ENCODE measurements at places on chromosomes 6 and 20.

- no peak for DNase-seq
These were observed 199.2 kb upstream of the SULF2 start for GRCh38 chr20:47984437-47984836.

DNA sequence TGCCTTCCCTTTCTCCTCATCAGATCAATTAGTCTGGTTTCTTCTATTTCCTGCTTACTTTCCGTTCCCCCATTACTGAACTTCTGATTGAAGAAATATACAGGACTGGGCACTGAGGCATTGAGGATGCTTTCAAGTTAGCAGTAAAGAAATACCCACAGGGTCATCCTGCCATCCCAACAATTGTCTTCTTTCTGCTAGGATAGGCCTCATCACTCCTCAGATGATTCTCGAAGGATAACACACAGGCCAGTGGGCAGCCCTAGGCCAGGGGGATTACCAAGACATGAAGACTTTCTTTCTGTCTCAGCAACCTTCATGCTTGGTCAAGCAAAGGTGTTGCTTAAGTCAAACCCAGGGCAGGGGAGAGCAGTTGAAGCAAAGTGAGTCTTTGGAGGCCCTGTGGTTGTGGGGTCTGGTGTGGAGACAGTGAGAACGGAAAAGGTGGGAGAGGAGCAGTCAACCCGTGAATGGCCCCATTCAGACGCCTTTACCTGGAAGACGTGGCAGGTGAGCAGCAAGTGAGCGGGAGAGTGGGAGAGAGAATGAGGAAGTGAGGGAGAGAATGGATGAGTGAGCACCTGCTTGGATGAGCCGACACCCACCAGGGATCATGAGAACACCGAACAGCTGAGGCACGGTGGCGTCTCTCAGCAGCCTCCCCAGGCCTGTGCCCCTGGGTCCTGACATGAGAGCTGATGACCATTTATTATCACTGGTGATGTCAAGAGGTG, 462.9 kb downstream of the PREX1 start:
- no peak for DNase-seq

- DNase-seq, result no peak
These were observed 1.4 kb upstream of the KHDC1 start for GRCh38 chr6:73264446-73264845.

GRCh38 chr6:76422511-76423213, 350.2 kb upstream of the IMPG1 start:
- DNase-seq, result no peak

DNA sequence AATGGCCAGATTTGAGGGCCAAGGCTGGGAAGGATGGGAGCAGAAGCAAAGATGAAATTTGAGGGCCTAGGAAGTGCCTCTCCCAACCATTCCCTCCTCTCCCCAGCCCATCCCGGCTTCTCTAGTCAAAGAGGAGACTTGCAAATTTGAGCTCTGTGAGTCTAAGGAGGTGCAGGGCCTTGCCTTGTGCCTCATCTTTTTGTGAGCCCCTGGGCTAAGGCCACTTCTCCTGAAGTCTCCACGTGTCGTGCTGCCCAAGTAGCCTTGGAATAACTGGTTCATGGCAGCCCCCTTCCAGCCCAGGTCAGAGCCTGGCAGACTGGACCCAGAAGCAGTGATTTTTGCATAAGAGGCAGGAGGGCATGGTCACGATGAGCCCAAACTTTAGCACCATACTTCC, 6.7 kb downstream of the PTGIS start:
- DNase-seq, result no peak

DNA sequence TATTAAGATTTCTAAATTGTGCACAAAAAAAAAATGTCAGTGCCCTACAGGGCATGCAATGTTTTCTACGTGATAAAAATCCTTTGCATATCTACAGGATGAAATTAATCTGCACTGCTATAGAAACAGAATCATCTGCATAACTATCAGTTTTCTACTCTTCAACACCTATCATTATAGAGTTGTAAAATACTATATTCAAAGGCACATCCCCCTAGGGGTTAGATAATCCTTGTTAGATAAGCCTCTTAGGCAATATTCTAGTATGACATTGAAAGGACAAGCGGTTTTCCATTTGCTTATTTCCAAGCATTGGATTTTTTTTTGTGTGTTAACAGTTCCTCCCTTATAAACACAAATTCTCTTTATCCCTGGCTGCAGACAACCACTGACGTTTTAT, 98.7 kb upstream of the LAMA2 start:
- no peak for DNase-seq

DNA sequence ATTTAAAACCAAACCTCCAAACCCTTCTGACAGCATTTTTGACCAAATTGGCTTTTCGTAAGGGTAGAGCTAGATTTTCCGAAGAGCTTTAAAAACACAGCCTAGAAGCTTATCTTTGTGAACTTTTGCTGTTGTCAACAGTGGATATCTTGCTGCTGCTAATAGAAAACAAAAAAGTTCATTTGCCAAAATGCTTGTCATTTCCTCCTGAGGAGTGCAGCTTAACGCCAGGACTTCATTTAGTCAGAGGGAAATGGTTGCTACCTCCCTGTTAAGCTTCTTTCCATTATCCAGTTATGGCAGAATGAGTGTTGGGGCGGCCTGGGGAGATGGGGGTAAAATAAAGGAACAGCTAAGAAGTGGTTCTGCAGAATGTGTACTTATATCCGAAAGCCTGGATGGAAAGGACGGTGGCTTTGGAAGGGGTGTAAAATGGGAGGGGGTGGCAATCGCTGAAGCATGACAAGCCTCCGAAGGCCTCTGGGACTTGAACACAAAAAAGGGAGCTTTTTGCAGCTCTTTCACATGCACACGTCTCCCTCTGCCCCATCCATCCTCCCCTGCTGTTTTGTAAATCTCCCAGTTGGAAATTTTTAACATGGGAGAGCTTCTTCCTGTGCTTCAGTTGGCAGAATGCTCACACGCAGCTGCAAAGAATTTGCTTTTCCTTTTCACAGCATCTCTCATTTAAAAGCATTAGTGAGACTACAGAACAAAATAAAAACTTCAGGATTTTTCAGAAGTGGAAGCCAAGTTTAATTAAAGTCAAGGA, 22.5 kb downstream of the JARID2 start:
- DNase-seq, result no peak

DNA sequence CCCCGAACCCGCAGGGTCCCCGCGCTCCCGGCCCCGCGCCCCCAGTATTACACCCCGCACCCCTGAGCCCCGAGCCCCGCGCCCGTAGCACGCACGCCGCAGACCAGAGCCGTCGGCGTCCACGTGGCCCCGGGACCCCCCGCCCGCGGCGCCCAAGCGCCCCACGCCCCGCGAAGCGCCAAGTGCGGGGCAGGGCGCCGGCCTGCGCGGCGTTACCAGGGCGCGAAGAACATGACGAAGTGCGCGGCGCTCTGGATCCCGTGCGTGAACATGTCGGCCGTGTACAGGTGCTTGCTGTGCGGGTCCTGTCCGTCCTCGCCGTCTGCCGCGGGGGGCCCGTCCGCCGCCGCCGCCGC, 312 bp downstream of the TXNDC5 start:
- DNase-seq, result no peak

GRCh38 chr6:167745670-167746389, 80.9 kb upstream of the AFDN start:
- DNase-seq, result no peak

- DNase-seq, result no peak
These were observed 593 bp upstream of the LEMD2 start for GRCh38 chr6:33789550-33789895.

GRCh38 chr6:34714663-34715062, 18.1 kb upstream of the ILRUN start:
- DNase-seq, result no peak

DNA sequence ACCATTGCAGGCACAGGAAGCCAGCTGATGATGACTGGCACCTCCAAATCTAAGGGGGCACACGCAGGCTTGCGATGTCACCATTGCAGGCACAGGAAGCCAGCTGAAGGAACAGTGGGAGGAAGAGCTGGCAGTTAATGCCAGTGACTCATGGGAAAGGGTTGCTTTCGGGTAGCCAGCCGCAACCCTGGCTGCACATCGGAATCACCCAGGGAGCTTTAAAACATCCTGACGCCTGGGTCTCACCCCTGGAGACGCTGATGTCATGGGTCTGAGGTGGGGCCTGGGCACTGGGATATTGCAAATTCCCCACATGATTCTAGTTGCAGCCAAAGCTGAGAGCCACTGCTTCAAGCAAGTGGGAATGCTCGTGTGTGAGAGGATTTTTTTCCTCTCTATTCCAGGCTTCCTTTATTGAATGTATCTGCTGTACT, 16.1 kb upstream of the CCN6 start:
- DNase-seq, result no peak

DNA sequence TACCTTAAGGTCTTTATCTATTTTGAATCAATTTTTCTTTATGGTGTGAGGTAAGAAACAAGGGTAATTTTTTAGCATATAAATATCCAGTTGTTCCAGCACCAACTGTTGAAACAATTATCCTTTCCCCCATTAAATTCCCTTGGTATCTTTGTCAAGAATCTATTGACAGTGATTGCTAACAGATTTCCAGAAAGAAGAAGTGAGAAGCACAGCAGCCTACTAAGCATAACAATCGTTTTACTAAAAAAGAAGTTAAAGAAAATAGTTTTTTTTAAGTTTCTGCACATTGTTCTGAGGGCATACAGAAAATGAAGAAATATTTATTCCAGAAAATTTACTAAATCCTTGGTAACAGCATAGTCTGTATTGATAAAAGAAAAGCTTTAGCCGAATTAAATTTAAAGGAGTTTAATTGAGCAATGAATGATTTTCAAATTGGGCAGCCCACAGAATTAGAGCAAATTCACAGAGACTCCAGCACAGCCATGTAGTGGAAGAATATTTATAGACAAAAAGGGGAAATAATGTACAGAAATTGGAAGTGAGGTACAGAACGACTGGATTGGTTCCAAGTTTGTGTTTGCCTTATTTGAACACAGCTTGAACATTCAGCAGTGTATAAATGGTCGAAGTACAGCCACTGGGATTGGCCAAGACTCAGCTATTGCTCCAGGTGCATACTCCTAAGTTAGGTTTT, 97.9 kb upstream of the UST start:
- DNase-seq, result no peak

DNA sequence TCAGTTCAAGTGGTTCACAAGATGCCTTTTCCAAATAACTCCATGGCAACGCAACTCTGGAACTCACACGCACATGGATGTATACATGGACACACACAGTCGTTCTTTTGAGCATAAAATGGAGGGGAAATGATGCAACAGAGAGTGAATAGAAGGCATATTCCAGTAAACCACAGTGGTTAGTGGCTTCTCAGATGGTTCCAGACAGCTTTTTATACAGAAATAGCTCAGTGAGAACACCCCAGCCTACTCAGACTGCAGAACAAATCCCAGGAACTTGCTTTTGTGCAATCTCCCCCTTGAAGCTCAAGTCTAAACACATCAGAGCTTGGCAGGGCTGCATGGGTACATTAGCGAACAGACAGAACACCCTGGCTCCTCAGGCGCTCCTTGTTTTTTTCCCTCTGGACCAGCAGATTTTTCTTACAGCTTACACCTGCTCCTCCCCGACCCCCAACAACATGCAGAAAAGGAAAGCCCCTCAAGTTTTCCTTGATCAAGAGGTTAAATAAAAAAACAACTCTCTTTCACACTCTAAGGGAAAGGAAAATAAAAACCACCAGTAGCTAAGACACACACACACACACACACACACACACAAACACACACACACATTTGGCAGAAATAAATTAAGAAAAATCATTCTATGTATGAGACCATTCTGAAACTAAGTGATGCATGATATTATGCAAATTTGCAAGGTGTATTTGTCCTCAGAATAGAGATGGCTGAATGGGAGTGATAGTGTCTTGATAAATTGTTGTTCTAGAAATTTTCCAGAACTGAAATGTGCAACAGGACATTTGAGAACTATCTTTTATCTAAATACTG, 51.2 kb upstream of the RANBP9 start:
- peak; percentile 14 for DNase-seq

GRCh38 chr6:24255676-24256075, 102.2 kb downstream of the DCDC2 start:
- no peak for DNase-seq

DNA sequence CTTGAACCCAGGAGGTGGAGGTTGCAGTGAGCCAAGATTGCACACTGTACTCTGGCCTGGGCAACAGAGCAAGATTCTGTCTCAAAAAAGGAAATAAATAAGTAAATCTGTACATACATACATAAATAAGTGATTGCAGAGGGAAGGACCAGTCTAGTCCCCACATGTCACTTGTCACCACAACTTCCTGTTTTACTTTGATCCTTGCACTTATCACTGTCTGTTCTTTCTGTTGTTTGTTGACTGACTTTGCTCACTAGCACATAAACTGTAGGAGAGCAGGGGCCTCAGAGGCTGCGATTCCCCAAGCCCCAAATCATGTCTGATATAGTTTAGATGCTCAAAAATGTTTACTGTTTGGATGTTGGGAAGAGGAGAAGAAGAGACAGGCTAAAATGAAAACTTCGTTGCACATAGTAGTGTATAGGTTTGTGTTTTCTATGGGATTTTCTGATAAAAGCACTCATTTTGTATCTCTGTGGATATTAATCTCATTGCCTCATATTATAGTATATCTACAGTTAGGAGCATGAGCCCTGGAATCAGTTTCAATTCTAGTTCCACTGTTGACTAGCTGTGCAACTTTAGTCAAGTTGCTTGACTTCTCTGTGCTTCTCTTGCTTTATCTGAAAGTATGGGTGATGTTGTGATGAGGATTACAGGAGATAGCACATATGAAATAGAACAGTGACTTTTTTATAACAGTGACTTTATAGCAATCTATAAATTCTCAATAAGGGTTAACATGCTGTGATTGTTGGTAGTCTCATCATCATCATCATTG, 165.0 kb downstream of the TBC1D7 start:
- DNase-seq, result no peak

GRCh38 chr20:62496568-62497218, 20.9 kb upstream of the GATA5 start:
- DNase-seq, result no peak

Measured in CD8-positive, alpha-beta memory T cell (primary cell).